H54 (cell line): ENCODE measurements at places on chromosomes 12 and 14.

- DNase-seq: no peak
These were observed 77.6 kb downstream of the ZFP36L1 start for GRCh38 chr14:68714991-68715924.

- DNase-seq: no peak
These were observed 57.3 kb downstream of the FNTB start for GRCh38 chr14:65043893-65044595.

DNA sequence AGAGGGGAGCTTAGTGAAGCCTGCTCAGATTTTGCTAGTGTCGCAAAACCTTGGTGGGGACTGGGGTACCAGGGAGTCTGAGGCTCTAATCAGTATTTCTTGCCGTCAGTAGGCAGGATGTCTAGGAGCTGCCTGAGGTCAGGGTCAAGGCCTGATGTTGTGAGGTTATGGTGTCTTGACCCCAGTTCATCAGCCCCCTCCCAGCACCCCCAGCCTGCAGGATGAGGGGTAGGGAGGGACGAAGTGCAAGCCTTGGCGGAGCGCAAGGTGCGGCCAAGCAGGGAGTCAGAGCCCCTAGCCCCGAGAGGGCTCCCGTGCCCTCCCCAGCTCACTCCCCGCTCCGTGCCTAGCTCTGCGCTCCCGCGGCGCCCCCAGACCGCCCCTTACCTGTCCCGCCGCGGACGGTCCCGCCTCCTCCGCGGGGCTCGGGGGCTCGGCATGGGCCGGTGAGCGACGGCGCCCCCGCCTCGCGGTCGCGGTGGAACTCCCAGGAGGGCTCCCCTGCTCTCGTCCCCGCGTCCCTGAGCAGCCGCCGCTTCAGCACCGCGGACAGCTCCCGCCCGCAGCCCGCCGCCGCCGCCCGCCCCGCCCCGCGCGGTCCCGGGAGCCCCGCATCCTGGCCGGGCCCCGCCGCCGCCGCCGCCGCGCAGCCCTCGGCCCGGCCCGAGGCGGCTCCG is 347 bp downstream of the SYNDIG1L start:
- no peak for DNase-seq

- DNase-seq: no peak
These were observed 260.1 kb upstream of the OR4E1 start for GRCh38 chr14:21933681-21934080.

GRCh38 chr12:2959192-2959504 is at the start of gene TEAD4:
TSS of gene TEAD4 (plus strand) at chr12:2959397.
- peak; percentile 90 for DNase-seq
